ENCODE measurements at places on chromosomes 7 and 10.

DNA sequence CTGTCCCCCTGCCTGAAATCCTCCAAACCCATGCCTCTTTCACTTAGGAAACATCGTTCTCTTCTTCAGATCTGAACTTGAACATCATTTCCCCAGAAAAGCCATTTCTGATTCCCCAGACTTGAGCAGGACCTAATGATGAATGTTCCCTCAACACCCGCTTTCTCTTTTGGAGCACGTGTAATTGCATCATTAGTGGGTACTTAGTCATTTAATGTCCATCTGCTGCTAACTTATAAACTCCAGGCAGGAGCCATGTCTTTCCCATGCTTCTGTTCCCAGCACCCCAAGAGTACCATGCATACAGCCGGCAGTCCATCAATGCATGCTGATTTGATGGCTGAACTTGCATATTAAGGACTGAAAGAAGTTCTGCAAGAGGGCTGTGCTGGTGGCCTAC, 36.5 kb upstream of the ECHDC3 start:
- no peak for DNase-seq

DNA sequence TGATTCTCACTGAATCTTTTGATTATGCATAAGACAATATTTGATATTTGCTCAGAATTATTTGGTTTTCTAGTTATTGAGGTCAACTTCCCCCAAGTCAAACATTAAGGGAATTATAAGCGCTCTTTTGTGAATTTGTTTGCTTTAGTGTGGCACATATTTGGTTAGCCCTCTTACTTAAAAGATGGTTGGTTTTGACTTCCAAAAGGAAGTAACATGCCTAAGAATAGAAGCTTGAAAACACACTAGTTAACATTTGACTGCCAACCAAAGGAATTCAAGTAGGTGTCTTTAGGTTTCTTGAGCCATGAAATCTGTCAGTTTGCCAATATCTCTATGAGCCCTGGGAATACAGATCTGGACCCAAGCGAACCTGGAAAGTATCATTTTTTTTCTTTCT, 24.9 kb downstream of the STEAP4 start:
- no peak for DNase-seq

DNA sequence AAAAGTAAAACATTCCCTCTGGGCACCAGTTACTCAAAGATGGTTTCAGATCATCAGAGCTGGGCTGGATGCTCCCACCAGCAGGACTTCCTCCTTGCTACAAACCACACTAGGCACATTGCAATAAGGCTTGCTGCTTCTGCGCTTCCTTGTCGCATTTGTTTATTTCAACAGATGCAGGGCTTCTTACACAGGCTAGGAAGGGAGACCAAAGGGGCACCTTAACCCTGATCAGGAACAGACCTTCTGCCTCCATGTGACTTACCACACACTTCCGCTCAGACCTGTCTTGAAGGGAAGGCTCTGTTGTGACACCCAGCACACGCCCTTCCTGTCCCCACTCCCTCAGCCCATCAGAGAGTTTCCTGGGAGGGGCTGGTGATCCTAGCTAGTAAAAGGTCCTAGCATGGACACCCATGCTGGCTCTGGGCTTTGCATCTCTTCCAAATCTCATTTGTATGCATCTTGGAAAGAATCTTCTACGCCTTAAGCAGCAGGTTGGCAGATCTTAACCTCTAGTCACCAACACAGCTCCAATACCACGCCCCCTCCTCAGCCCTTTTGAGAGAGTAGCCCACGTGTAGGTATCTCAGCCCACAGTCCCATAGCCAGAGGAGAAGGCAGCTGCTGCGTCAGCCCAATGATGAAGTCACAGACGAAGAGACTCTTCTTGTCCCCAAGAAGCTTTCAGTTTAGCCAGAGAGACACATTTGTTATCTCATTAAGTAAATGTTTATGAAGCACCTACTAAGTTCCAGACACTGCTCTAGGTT, 47.1 kb upstream of the SVIL start:
- no peak for DNase-seq

DNA sequence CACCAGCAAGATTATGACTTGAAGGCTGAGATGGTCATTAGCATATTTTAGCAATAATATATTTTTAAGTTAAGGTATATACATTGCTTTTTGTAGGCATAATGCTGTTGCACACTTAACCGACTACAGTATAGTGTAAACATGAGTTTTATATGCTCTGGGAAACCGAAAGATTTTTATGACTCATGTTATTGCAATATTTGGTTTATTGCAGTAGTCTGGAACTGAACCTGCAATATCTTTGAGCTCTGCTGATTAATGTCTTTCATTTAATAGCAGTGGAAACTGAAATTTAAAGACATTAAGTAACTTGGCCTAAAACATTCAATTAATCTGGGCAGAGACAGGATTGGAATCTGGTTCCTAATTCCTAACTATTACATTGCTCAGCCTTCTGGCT, 266.7 kb upstream of the PLXDC2 start:
- DNase-seq, result no peak
